ENCODE measurements at places on chromosomes 2 and 18.
A peak's percentile ranks its signal among the peaks of the same experiment; 100 is the strongest.

DNA sequence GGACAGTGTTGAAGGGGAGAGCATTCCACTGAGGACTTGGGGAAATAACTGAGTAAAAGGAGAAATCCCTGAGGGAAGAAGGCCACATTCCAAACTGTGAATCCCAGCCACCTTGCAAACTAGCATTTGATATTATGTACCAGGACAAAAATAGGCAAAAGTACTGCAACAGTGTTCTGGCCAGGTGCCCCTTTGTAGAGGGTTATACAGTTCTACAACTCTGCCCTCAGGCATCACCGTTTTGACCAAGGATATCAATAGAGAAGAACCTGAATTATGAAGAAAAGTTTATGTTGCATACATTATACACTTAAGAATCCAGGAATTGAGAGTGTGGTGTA is 20.6 kb upstream of the CAVIN2 start:
- no peak for DNase-seq

GRCh38 chr2:15769676-15770547 is 170.4 kb upstream of the MYCN start:
- no peak for DNase-seq

DNA sequence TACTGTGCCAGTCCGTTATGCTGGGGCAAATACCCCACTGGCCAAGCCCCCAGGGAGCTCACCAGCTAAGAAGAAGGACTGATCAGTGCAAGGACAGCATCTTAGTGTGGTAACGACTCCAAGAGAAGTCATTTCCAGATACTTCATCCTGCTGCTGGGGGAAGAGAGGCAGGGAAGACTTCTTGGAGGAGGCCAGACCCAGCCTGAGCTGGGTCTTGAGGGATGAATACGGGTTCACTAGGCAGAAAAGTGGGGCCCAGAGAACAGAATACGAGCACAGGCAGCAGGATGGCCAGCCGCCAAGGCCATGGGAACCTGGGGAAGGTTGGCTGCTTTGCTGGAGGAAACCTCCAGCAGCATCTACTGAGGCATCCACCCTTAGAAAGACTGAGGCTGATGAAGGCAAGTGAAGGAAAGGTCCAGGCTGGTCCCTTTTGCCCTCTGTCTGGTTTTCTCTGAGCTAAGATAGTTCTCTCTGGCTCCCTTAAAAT is 84.1 kb downstream of the GLI2 start:
- DNase-seq, result no peak

DNA sequence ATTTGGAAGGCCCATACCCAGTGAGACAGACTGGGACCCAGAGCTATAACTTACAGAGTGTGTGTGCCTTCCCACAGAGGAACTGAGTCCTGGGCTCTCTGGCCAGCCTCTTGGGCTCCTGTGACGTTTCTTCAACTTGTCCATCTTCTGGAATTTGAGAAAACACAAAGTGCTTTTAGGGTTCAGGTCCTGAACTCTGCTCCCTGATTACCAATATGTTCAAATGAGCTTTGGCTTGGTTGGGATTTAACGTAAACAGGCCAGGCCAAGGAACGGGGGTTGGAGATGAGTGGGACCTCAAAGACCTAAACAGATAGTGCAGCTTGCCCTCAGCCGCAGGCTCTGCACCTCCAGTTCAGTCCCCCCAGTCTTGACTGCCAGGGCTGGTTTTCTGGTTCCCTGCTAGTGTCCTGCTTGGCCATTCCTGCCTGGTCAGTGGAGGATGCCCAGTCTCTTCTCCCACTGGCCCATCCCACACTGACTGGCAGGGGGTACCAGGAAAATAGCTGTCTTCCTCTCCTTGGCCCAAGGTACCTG is 44.9 kb downstream of the TMEM17 start:
- no peak for DNase-seq

- DNase-seq, result no peak
Measured at GRCh38 chr2:147679191-147679954, 165.5 kb upstream of the ACVR2A start.

GRCh38 chr2:28754321-28754720 is 2.7 kb downstream of the PPP1CB start:
- DNase-seq, result no peak

GRCh38 chr2:144437636-144438035 is 82.3 kb downstream of the ZEB2 start:
- DNase-seq, result no peak

- DNase-seq, result no peak
Measured at GRCh38 chr2:42076357-42077225, 28.8 kb downstream of the PKDCC start.

GRCh38 chr2:120709608-120710041 is 26.0 kb upstream of the GLI2 start:
- DNase-seq, result no peak

DNA sequence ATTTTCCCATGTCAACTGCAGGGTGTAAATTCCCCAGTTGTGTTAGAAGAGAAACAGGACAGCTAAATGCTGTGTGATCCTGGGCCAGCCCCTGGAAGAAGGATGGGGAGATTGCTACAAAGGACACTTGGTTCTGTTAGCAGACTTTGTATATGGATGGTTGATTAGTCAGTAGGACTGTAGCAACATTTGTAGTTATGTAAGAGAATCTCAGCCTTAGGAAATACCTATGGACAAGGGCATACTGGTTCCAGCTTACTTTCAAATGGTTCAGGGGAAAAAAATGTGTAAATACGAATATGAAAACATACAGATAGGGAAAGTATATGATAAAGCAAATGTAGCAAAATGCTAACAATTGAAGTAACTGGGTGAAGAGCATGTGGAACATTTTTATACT is 47.6 kb downstream of the GNAL start:
- no peak for DNase-seq

DNA sequence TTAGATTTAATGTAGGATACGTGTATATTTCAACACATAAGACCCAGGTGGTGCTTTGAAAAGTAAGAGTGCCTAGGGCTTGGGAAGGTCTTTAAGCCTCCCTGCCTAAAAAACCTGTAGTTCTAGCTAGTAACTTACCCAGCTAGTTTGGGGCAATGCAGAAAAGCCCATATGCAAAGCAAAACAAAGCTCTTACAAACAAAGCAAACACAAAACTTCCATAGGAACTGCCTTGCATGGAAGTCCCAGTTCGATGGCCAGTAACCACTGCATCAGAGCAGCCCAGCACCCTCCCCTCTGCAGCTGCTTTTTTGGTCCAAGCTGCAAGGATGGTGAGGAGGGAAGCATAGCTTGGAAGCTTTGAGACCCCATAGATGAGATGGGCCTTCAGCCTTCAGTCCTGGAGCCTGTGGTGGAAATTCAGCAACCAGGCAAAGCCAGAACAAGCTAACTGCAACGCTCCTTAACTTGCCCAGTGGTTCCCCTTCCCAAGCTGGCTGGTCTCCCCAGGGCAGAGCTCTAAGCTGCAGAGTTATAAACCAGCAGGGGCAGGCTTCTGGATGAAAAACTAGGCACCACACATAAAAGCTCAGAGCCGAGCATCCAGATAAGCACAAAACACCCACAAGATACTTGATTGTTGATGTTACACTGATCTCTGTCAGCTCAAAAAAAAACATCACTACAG is 16.2 kb downstream of the C2orf76 start:
- DNase-seq, result no peak

GRCh38 chr18:55845221-55845620 is 257.2 kb upstream of the TCF4 start:
- no peak for DNase-seq

- no peak for DNase-seq
Measured at GRCh38 chr2:144469798-144470197, 50.1 kb downstream of the ZEB2 start.

DNA sequence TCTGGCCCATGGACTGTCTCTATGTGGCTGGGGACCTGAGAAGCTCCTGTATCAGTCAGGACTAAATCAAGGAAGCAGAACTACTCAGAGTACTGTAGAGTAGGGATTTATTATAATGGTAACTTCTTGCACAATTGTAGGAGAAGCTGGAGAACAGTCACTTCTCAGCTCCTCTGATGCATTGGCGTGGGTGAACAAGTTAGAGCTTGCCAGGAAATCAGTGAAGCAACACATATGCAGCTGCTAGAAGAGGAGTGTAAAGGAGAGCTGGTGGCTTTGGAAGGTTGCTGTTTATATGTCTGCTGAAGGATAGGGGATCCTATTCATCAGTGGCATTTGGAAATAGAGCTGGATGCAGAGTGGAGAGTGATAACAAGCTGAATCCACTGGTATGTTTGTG is 215.5 kb upstream of the CWC22 start:
- DNase-seq, result no peak

GRCh38 chr2:208545403-208546042 is 138.9 kb downstream of the PTH2R start:
- no peak for DNase-seq

GRCh38 chr18:32915516-32915915 is 142.7 kb upstream of the KLHL14 start:
- DNase-seq, result no peak

DNA sequence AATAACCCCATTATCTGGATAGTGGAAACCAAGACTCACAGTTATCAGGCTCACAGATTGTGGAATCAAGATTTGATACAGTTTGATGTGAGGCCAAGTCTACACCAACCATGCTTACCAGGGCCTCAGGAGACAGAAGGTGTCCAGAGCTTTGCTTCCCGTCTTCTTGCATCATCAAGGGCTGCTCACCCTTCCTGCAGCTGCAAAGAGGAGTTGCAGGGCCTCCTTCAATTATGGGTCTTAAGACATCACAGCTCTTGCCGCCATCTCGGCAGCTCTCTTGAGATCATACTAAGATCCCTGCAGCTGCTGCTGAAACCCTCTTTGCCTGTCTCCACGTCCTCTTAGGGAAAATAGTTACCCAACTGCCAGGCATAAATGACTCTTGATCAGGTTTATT is 176.0 kb downstream of the MGAT5 start:
- no peak for DNase-seq

GRCh38 chr2:215949991-215950404 is 63.4 kb downstream of the MREG start:
- no peak for DNase-seq

GRCh38 chr2:161418275-161418714 is 2.2 kb downstream of the TBR1 start:
- no peak for DNase-seq

DNA sequence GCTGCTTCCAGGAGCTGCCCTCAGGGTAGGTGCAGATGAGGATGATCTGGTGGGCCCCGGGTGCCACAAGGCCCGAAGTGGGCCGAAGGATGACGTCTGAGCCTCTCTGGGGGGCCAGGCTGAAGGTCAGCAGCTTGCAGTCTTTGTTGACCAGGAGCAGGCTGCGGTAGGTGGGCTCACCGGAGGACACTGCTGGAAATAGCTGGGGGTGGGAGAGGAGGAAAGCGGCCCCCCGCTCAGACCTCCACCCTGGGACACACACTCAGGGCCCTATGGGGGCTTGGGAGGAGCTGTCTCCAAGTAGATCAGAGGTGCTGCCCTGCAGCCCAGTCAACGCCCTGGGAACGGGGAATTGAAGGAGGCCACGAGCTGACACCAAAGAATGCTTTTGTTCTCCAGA is 17.3 kb downstream of the CFAP65 start:
- DNase-seq, result no peak

- DNase-seq, result peak; percentile 62
Measured at GRCh38 chr2:199462956-199463692, 5.4 kb upstream of the SATB2 start.

DNA sequence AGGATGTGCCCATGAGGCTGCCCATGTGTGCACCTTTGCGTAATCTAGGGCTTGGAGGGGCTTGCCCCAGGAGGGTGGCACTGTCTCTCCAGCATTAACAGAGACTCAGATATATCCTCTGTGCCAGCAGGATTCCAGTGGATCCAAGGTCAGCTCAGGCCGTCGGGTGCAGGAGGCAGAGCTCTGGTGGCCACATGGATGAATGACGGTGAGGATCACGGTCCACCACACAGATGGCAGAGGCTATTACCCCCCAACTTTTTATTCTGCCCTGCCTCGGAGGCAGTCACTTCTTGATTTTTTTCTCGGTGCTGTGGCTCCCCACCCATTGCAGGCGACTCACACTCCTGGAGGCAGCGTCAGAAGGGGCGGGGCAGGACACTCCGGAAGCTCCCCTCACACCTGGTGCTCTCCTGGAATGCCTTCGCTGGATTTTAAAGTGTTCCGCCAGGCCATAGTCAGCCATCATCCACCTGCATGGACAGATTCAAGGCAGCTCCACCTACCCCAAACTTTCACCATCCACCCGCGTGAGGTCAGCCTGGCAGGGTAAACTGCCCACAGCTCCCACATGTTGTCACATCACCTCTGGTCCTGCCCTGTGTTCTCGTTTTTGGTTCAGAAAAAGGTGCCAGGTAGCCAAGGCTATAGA is 602.9 kb upstream of the RAB6C start:
- DNase-seq, result no peak

DNA sequence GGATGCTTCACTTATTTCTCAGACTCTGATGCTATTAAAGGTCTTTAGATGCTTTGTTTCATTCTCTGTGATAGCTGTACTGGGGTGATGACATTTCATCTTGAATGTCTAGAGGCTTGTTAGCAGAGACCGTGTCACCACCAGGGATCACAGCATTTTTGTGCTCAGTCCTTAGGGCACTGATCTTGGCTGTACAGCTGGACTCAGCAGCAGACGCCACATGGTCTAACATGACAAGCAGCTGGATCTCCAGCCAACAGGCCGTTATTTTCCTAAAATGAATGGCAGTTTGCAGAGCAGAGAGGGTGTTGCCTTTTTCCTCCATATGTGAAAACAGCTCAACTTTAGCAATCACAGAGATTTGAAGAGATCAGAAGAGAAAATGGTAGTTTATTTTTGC is 491.8 kb downstream of the CDH2 start:
- DNase-seq, result no peak

DNA sequence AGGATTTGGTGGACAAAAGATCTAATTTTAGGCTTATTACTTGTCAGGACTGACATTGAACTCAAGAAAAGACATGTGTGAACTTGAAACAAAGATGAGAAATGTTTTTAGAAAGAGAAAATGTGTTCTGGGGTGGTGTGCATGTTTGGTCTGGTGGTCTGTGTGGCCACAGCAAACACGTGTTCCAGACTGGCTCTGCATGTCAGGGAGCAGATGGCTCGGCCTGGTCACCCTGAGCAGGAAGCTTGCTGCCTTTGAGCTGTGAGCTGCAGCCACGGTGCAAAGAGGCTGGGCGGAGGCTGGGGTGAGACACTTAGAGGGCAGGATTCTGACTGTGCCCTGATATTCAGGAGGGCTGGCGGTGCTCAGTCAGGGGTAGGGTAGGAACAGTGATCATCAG is 186.1 kb downstream of the CTIF start:
- DNase-seq, result no peak

GRCh38 chr2:70801607-70802263 is 11.3 kb upstream of the FIGLA start:
- DNase-seq, result no peak
